Effector memory CD8-positive, alpha-beta T cell (primary cell): ENCODE measurements at places on chromosomes 2 and 18.

GRCh38 chr2:181738074-181738473 lies 57.8 kb upstream of the NEUROD1 start:
- DNase-seq: no peak

DNA sequence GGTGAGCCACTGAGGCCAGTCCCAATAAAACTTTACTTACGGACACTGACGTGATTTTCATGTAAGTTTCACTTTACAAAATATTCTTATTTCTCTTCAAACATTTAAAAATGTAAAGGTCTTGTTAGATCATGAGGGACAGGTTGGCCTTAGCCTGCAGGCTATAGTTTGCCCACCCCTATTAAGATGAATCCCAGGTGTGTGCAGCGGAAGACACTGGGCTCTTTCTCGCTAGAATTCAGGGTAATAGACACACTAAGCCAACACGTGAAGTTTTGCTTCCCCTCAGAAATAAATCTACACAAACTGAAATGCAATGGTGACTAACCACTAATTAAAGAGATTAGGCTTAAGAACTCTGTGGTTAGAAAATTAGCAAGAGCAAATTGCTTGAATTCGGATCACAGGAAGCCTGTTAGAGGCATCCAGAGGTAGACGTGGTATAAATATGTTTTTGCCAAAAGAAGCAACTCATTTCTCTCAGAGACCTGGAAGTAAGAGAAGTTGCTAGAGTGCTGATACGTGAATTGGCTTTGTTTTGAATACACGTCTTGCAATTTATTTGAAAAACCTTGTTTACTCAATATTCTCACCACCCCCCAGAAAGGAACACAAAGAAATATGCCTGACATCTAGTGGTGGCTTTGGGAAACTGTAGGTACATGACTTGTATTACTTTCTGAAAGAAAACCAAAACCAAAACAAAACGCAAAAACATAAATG lies 151.6 kb downstream of the DTNB start:
- DNase-seq: peak; percentile 44

DNA sequence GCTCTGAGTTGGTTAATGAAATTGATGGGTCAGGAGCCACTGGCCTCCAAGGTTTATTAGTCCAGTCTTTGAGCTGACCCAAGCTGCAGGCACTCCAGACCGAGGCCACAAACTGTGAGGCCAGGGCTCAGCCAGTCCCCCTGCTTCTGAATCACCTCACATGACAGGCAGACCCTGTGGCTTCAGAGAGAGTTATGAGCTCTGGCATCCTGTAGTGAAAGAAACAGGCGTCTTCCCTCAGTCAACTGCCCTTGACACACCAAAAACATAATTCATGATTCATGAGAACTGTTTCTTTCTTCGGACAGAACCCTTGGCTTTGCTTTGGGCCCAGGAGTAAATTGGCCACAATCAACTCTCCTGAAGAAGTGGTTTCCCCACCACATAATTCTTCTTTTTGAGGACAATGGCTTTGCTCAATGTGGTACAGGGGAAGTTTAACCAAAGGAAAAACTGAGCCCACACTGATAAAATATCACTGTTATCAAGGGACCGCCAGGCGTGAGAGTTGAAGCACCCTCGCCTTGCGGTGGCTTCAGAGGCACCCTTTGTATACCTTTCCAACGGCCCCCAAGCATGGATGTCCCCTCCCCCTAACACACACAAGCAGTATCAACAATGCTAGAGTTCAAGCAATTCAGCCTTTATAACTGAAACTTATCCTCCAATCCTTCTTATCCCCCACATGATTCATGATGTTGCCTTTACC lies 226.9 kb downstream of the CYRIA start:
- no peak for DNase-seq

- no peak for DNase-seq
Observed at GRCh38 chr2:239546541-239546940, 145.7 kb upstream of the HDAC4 start.

DNA sequence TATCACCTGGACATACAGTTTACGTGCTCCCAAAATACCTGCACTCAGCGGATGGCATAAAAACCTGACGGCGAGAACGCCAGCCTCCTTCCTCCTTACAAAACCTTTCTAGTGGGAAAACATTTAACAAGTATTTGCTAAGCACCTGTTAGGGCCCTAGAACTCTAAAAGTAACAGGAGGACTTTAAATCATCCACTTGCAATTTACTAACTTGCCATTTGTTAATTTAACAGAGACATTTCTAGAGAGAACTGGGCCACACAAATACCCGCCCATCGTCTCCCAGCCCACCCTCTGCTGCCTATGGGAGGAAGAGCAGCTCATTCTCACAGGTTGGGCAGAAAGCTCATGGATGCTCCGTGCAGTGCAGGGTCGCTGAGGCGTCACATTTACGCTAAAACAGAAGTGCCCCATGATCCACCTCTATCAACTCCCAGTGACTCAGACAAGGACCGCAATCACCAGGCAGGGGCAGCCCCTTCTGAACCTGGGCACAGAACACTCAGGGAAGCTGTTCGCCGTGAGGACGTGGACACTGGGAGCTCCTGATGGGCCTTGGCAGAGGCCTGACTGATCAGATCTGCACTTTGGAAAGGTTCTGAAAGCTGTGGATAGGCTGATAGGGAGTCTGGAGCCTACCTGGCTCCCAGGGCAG lies 106.9 kb downstream of the HDAC4 start:
- DNase-seq: no peak

- DNase-seq: no peak
Observed at GRCh38 chr2:224180810-224181209, 141.7 kb upstream of the SERPINE2 start.

DNA sequence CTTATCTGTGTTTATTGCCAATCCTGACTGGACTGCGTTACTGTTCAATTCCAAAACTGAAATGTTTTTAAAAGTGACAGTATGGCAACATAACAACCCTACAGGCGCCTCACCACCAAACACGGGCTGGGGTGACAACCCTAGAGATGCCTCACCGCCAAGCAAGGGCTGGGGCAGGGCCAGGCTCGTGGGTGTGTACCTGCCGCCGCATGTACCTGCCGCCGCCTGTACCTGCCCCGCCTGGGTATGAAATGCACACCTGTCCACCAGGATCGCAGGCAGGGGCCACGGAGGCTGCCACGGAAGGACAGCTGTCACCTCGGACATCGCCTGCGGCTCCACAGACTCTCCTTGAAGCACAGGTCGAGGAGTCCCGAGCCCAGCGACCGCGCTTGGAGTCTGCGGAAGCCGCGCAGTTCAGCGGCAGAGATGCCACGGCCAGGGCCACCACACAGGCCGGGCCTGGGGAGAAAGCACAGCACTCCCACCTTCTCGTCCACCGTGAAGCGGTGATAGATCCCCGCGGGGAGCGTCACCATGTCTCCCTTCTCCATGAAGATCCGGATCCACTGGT lies 18.9 kb downstream of the ADI1 start:
- DNase-seq: no peak

DNA sequence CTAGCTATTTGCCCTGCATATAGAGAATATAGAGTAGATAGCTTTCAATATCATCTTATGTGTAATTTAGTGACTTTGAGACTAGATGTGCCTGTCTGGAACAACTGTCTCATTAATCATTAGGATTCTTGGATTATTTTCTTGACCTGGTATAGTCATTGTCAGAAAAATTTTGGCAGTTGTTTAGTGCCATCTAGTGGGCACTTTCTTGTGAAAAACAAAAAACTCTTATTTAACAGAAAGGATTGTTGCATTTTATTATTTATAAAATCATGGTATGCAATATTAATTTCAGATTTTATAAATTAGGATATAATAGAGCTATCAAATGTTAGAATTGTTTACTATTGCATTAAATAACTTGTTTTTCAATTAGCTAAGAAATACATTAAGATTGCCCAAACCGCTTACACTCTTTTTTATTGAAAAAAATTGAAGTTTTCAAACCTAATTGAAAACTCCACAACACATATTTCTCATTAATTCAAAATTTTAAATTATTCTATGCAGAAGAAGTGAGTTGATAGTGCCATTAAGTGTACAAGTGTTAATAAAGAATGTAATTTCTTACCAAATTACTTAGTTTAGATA lies 80.3 kb downstream of the DYNAP start:
- no peak for DNase-seq

- no peak for DNase-seq
Observed at GRCh38 chr2:776038-776437, 98.8 kb upstream of the TMEM18 start.

GRCh38 chr2:12296915-12297314 lies 419.8 kb upstream of the TRIB2 start:
- no peak for DNase-seq

DNA sequence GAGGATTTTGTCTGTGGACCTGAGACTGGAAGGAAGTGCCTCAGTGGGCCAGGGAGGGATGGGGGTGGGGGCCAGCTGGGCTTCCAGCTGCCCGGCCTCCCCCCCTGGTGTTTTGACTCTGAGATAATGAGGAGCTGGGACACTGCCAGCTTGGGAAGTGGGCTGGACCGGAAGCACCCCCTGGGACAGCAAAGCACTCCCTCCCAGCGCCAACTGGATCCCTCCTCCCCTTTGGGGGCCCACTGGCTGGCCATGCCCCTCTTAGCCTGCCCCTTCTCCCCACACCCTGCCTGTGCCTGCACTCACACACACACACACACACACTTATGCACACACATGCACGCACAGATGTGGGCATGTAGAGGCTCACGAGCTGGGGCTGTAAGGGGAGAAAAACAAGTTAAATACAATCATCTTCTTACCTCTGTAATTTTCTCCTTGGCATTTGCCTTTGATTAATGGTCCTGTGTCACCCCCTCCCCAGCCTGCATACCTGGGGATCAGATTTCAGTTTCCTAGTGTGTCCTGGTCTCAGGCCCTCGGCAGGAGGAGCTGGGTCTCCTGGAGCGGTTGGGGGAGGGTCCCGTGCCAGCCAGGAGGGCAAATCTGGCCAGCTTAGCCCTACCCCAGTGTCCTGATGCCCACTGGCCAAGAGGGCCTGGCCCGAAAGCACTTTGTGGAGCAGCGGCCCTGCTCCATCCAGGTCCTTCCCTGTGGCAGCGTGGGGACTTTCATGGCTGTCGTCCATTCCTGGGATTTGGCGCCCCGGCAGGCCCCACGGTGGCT lies 3.6 kb downstream of the ITM2C start:
- no peak for DNase-seq

DNA sequence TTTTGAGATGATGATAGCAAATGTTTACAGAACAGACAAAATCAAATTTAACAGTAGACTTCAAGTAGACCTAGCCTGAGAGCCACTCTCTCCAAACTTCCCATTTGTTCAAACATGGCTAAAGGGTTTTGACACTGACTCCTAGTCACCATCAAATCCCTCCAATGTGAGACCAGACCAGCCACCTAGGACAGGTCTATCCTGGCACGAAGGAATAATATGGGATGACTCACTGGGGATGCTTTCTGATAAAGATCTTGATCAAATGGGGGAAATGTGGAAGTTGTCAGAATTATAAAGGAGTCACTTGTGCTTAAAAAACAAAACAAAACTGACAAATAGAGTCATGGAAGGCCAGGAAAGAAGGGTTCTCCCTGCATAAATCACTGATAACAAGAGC lies 95.7 kb downstream of the EDAR start:
- no peak for DNase-seq
